ENCODE measurements at places on chromosomes 5 and 9.

- DNase-seq = no peak
Measured at GRCh38 chr5:67426961-67427849, 230.6 kb upstream of the CD180 start.

GRCh38 chr9:101388507-101388993, 3.7 kb upstream of the BAAT start:
- DNase-seq = no peak

GRCh38 chr9:88952976-88953375, 38.3 kb upstream of the S1PR3 start:
- DNase-seq = no peak

DNA sequence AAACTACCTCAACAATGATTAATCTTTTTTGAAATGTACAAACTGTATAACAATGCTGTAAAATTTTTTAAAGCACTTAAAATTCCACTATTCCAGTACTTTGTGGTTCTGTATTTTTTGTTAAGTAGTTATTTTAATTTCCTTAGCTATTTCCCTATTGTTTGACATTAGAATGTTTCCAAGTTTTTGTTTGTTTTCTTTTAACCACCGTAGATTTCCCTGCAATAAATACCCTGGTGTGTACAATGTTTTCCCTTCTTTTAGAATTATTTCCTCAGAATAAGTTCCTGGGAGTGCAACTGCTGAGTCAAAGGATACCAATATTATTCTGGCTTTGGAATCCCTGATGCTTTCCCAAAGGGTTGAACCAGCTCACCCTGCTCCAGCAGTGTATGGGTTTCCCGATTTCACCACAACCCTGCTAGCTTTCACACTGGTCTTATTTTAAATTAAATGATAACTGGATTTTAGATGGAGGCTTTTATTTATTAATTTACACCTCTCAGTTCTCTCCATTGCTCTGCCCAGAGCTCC, 20.6 kb upstream of the ANGPTL2 start:
- DNase-seq = no peak

- DNase-seq = no peak
Measured at GRCh38 chr5:91052977-91053740, 330.0 kb downstream of the ARRDC3 start.

GRCh38 chr5:100832252-100833230, 70.5 kb downstream of the ST8SIA4 start:
- no peak for DNase-seq

GRCh38 chr9:110283751-110284150, 27.4 kb upstream of the TXN start:
- DNase-seq = no peak

DNA sequence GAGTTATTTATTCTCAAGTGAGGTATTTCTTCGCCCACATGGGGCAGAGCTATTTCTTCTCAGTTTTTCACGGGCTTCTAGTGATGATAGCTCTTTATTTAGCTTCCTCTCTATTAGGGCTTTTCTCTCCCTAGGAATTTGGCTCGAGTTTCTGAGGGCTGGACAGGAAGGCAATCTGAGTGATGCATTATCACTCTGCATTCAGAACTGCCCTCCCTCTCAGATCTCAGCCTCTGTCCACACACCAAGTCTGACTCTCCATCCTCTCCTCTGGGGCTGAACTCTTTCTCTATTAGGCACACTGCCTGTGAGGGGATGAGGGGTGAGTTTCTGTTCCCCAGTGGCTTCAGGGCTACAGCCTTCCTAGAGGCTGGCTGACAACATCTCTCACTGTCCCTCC, 14.9 kb upstream of the SCAMP1 start:
- peak; percentile 49 for DNase-seq

- DNase-seq = no peak
Measured at GRCh38 chr5:62780888-62781287, 202.3 kb downstream of the LRRC70 start.

DNA sequence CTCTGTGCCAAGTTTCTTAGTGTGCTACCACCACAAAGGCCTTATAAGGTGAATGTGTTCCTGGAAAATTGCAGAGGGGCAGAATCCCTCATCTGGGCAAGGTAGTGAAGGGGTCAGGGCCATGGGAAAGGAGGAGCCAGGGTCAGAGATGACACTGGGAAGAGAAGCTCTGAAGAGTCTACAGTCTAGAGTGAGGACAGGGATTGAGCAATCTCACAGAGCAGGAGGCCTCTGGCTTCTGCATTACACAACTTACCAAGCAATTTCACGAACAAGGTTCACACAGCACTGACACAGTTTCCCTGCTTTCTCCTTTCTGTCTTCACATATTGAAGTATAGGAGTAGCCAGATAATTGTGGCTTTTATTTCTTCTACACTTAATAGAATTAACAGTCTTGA, 24.5 kb upstream of the IDNK start:
- no peak for DNase-seq

Data from brain microvascular endothelial cell (primary cell).